ENCODE measurements at places on chromosomes 1 and 21.

GRCh38 chr1:92363401-92363800 lies 64.5 kb downstream of the RPAP2 start:
- ATAC-seq: no peak

GRCh38 chr1:10975567-10976326 lies 36.7 kb upstream of the TARDBP start:
- peak; percentile 96 for ATAC-seq

DNA sequence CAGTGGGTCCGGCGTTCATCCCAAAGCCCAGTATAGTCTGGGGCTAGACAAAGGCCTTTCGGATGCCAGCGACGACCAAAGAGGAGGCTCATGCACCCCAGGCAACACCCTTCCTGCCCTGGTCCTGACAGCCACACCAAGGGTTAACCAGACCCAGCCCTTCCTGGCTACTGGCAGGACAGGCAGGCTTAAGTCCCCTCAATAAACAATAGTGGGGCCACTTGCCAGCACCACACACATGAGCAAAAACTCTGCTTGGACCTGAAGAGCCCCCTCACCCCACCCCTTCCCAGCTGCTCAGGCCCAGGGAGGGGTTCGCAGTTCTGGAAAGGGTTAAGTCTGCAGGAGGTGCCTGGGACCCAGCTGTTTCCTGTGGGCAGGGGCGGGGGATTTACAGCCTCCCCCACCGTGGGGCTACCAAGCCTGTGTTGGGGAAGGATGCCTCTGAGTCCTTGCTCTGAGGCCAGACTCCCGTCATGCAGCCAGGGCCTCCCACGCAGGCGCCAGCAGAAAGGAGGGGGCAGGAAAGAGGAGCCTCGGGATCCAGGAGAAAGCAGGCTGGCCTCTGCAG lies 18.2 kb downstream of the PHLDA3 start:
- peak; percentile 85 for ATAC-seq

DNA sequence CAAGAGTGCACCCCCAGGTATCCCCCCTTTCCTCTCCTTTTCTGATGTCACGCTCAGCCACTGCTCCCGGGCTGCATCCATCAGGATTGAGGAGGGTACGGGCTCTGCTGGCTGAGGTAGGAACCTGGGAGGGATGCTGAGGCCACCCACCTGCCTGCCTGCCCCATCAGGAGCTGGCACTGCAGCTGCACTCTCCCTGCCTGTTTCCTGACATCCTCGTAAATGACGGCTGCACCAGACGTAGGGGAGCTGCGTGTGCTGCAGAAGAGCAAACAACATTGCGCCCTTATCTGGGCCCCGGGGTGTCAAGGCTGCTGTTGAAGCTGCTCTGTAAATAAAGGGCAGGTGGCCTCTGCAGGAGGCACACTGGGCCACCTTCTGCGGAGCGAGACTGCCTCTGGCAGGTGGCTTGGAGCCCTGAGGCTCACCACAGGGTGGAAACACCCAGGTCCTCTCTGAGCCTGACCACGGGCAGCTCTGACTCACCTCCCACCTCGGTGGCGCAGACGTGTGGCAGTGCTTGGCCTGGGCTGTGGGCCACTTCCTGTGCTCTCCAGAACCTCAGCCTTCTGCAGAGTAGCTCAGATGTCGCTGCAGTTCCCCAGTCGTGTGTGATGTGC lies 30.9 kb downstream of the SNAP47 start:
- peak; percentile 42 for ATAC-seq

- no peak for ATAC-seq
Observed at GRCh38 chr1:47875036-47875435, 122.1 kb downstream of the TRABD2B start.

GRCh38 chr1:55310505-55310971 lies 95.4 kb upstream of the USP24 start:
- peak; percentile 97 for ATAC-seq

DNA sequence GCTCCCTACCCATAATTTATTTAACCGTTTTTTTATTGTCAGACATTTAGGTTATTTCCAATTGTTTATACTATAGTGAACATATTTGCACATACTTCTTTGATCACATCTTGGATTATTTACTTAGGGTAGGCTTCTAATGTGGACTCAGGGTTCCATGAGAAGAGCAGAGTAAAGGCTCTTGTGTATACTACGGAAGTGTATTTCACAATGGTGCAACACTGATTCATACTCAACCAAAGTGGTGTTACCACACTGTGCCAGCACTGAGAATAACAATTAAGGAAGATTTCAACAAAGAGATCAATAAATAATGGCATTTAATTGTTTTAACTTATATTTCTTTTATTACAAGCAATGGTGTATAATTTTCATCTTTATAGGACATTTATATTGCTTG lies 251.2 kb downstream of the ZNF326 start:
- no peak for ATAC-seq
